ENCODE measurements at places on chromosomes 2 and 18. TPM values are rescaled to one million over a fixed set of nuclear protein-coding genes. Genes with fewer than 3 reads are reported as not detected.

CRYGD gene
- not detected for total RNA-seq

TMEM17 gene
- total RNA-seq, result 1.1 TPM

WNT6 gene
- total RNA-seq, result not detected

PDE1A gene
- total RNA-seq, result 90.7 TPM

ABCG5 gene
- total RNA-seq, result not detected

SERPINB7 gene
- total RNA-seq, result not detected

RSAD2 gene
- total RNA-seq, result not detected

SERPINB4 gene
- not detected for total RNA-seq

RTP5 gene
- not detected for total RNA-seq

CDK15 gene
- total RNA-seq, result 0.47 TPM

D2HGDH gene
- 20.3 TPM for total RNA-seq

ANKRD30BL gene
- not detected for total RNA-seq

G6PC2 gene
- not detected for total RNA-seq

LYPD1 gene
- 0.12 TPM for total RNA-seq

FBXO11 gene
- 27.7 TPM for total RNA-seq

UCN gene
- total RNA-seq, result 0.35 TPM

VIT gene
- 3.4 TPM for total RNA-seq

LOXHD1 gene
- total RNA-seq, result not detected

SFXN5 gene
- total RNA-seq, result 2.8 TPM

KCNS3 gene
- total RNA-seq, result 1.2 TPM

PER2 gene
- 3.0 TPM for total RNA-seq

CCDC178 gene
- not detected for total RNA-seq

TLX2 gene
- not detected for total RNA-seq

CFAP221 gene
- total RNA-seq, result not detected

CFC1 gene
- total RNA-seq, result not detected

MOGAT1 gene
- total RNA-seq, result not detected

TMEM178A gene
- total RNA-seq, result 2.2 TPM

RTN4 gene
- total RNA-seq, result 295 TPM

MYCN gene
- not detected for total RNA-seq

GULP1 gene
- total RNA-seq, result 12.6 TPM

BOLL gene
- total RNA-seq, result not detected

MYO5B gene
- total RNA-seq, result under 0.01 TPM

EGR4 gene
- total RNA-seq, result not detected
